CD4-positive, alpha-beta T cell (primary cell): ENCODE measurements at places on chromosomes 6 and 20. TPM values are rescaled to one million over a fixed set of nuclear protein-coding genes. Genes with fewer than 3 reads are reported as not detected.

SLC12A5 gene
- 1.3 TPM for total RNA-seq

LSM14B gene
- total RNA-seq, result 34.5 TPM

NNAT gene
- total RNA-seq, result not detected

ULBP3 gene
- total RNA-seq, result 0.44 TPM

TRAPPC3L gene
- total RNA-seq, result not detected

GRCh38 chr20:38804221-38804620 is 1.3 kb upstream of the PPP1R16B start:
- no peak for DNase-seq

DNA sequence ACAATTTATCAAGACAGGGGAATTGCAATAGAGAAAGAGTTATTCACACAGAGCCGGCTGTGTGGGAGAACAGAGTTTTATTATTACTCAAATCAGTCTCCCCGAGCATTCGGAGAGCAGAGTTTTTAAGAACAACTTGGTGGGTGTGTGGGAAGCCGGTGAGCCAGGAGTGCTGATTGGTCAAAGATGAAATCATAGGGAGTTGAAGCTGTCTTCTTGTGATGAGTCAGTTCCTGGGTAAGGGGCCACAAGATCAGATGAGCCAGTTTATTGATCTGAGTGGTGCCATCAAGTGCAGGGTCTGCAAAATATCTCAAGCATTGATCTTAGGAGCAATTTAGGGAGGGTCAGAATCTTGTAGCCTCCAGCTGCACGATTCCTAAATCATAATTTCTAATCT is 50.0 kb upstream of the ECI2 start:
- no peak for DNase-seq

DNA sequence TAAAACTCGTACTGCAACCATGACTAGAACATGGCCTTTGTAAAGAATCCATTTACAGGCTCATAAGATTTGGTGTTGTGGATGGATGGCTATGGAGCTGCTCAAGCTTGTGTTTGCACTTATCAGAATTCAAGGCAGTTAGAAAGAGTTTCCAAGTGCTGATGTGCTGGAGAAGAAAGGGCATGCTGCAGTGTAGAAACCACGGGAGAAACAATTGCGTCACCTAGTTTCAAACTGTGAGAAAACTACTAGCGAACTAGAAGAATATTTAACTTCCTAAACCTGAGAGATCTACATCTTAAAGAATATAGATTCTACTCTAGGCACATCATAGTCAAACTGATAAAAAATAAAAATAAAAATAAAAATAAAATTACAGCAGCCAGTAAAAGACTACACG is 116.2 kb downstream of the SGK1 start:
- DNase-seq, result no peak

DNA sequence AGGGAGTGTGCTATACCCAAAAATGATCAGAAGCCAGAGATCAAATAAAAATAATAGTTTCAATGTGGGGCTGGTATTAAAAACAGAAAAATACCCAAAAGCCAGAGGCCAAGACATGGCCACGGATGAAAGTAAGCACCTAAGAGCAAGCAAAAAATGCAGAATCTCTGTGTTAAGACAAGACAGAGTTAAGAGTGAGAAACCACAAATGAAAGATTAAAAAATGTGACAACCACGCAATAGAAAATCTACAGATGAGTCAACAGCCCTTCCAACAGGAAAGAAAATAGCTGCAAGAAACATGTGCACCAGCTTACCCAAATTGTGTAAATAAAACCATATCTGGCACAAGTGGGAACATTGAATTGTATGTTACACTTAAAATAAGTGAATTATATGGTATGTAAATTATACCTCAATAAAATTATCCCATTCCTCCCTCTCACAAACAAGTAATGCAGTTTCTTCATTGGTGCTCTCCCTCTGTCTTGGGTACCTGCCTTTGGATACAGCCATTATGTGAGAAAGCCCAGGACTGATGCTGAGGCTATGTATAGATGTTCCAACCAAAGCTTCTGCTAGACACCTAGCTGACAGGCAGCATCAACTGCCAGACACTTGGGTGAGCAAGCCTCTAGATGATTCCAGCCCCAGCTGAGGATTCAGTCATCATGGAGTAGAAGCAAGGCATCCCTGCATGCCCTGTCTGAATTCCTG is 55.3 kb upstream of the UFL1 start:
- no peak for DNase-seq

- no peak for DNase-seq
Observed at GRCh38 chr6:46440641-46441040, 50.6 kb downstream of the RCAN2 start.

- DNase-seq, result no peak
Observed at GRCh38 chr6:52299653-52300052, 15.1 kb upstream of the MCM3 start.

GRCh38 chr6:148762231-148762630 is 15.4 kb downstream of the UST start:
- no peak for DNase-seq
